ENCODE measurements at places on chromosomes 1 and 21.

DNA sequence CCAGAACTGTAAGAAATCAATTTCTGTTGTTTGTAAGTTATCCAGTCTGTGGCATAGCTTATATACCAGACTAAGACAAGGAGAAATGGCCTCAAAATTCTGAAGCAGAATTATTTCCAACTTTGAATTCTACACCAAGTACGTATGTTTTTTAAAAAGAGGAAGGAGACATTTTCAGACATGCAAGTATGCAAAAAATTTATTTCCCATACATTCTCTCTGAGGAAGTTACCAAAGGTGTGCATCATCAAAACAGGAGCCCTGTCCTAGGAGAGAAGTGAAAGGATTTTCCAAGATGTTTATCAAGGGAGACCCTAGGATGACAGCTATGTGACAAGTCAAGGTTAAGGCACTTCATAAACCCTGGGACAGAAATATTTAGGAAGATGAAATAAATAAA is 49.3 kb upstream of the RABGAP1L start:
- DNase-seq = no peak

GRCh38 chr1:183871142-183871541 is 66.2 kb downstream of the RGL1 start:
- no peak for DNase-seq

DNA sequence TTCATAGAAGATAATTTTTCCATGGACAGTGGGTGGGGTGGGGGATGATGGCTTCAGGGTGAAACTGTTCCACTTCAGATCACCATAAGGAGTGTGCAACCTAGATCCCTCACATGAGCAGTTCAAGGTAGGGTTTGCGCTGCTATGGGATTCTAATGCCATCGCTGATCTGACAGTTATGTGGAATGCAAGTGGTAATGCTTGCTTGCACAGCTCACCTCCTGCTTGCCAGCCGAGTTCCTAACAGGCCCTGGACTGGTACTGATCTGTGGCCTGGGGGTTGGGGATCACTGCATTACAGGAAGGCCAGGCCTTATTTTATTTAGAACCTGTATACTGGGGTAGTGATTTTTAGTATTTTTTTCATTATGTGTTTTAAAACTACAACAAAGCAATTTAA is 22.0 kb downstream of the MAN1A2 start:
- DNase-seq = no peak

- no peak for DNase-seq
Measured at GRCh38 chr1:205986861-205987260, 16.3 kb downstream of the RAB7B start.

DNA sequence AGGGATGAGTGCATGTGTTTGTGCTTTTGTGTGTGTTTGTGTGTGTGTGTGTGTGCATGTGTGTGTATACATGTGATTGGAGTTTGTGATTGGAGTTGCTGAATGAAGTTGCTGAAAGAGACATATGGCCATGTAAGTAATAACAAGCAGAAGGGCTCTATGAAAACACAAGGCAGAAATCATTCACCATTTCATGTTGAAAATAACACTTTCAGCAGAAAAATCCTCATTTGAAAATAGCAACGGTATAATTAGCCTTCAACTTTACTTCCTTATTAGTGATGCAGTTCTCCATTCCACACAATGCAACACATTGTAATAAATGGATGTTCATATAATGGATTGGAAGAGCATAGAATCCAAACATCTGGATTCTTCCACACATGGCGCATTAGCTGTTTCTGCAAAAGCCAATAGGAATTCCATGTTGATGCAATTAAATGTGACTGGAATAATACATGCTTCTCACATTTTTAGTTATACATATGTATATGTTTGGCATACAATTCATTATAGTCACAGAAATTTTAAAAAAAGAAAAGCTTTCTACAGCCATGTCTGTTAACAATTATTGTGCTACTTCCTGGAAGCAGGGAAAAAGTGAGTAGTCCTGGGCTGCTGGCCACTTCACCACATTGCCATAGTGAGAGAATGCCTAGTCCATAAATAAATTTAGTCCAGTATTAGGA is 538.0 kb downstream of the LTN1 start:
- no peak for DNase-seq

DNA sequence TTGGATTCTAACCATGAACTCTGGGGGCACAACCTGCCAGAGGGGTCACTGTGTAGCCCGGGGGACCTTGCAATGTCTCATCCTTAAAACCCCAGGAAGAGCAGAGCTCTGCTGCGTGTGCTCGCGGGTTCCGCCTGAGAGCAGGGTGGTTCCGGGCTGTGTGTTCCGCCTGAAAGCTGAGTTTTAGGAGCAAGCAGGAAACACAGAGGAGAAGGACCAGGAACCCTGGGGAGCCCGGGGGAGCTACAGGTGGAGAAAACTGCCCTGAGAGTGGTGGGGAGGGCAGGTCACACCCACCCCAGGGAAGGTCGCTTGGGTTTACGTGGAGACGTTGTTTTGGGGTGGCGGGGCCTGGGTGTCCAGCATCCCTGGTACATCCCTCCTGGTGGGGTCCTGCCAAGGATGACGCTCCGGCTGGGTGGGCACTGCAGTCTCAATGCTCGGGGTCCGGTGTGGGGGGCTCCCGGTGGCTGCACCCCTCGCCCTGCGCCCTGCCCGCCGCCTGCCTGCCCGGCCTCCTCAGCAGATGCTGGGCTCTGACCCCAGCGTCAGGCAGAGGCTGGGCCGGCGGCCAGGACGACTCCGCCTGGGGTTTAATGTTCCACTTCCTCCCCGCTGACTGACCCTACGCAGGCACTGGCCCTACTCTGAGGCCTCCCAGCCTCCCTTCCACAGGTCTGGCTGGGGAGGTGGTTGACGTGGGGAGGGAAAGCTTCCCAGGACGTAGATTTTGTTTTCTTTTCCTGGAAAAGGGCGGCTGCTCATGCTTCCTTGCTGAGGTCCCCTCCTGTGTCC is 17.3 kb upstream of the C1orf159 start:
- DNase-seq = no peak

- no peak for DNase-seq
Measured at GRCh38 chr1:110234691-110235090, 24.6 kb downstream of the KCNC4 start.

DNA sequence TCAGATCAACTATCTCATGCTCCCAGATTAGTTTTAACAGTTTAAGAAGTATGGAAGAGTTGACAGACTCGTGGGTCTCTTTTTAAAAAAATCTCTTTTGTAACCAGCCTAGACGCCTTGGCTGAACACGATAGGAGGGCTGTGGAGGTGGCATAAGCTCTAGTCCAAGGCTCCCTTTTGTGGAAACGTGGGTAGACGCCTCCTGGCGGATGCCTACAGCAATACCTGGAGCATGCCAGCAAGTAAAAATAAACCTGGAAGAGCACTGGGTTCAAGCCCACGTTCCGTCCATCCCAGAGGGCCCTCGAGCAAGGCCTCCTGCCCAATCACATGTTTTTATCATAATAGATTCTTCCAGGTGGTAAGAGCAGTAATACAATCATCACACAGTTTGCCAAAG is 87.9 kb downstream of the RGS7 start:
- DNase-seq = no peak

GRCh38 chr1:230797942-230798365 is 50.8 kb downstream of the CAPN9 start:
- DNase-seq = no peak

- DNase-seq = no peak
Measured at GRCh38 chr1:221644145-221644448, 97.8 kb downstream of the DUSP10 start.

- DNase-seq = no peak
Measured at GRCh38 chr1:197920067-197920396, 2.9 kb downstream of the LHX9 start.

DNA sequence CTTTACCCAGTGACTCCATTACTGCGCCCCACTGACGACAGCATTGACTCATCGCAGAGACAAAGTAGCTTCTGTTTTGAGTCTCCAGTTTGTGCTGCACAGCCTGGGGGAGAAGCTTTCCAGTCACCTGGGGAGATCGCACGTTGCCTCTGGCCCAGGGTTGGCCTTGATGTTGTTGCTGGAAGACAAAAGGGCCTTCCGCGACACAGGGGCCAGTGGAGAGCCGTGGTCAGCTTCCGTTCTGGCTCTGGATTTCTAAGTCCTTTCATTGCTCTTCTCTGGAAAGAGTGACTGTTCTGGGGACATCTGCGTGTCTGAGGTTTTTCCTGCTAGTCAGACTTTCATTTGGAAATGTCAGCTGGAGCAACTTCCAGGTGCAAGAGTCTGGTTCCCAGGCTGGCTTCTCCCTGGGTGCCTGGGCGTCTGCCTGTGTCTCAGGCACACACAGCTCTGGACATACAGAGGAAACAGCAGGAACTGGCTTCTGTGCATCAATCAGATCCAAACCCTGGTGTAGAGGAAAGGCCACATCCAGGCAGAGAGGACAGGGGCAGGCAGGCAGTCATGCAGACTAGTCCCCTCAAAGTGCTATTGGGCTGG is 257.0 kb downstream of the SIPA1L2 start:
- DNase-seq = no peak

GRCh38 chr1:241972703-241973369 is 15.3 kb downstream of the BECN2 start:
- no peak for DNase-seq

DNA sequence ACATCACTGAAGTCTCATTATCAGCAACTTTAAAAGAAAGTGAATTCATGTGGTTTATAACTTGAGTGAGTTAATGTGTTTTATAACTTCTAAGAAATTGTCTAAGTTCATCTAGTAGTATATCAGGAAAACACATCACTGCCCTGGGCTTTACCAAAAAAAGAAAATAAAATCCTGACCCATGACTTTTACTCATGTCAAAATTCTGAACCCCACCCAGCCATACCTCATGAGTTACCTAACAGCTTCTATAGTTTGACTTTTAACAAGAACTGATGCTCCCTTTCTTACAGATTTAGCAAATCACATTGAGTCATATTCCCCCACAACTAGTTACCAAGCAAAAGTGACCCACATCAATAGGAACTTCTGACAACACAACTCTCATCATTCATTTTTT is 57.4 kb downstream of the ESRRG start:
- DNase-seq = no peak
